Stimulated activated CD4-positive, alpha-beta T cell treated with anti-CD3 and anti-CD28 coated beads, Interleukin-12 subunit alpha, Interleukin-12 subunit beta, amount 100 ng/mL, for 4 hours (primary cell): ENCODE measurements at places on chromosomes 3 and 15.

DNA sequence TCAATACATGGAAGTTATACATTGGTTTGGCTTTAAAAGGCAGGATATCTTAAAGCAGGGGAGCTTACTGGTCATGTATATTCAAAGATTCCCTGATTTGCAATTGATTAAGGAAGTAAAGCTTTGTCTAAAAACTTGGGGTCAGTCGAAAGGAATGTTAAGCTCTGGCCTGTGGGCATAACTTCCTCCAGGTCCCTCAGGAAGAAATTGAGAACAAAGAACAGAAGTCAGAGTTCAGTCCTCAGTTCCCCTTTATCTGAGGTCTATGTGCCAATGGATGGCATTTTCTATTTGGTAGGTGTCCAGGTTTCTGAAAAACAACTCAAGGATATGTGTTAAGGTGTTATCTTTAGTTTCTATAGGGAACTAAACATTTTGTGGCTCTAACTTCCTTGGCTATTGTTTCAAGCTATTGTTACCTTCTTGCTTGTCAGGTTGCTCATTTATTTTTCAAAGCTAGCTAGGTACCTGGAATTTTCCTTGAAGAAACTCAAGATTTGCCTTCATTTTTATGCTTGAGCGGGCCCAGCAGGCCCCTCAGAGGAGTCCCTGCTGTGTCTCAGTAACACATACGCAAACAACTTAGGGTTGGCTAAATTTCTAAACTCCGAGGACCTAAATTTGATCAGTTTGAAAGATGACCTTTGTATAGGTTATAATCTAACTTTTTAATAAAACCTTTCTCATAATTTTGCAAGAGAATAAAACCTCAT lies 135.0 kb upstream of the UBE2E2 start:
- no peak for DNase-seq

- no peak for DNase-seq
Measured at GRCh38 chr15:41923401-41923997, 29.6 kb upstream of the SPTBN5 start.

DNA sequence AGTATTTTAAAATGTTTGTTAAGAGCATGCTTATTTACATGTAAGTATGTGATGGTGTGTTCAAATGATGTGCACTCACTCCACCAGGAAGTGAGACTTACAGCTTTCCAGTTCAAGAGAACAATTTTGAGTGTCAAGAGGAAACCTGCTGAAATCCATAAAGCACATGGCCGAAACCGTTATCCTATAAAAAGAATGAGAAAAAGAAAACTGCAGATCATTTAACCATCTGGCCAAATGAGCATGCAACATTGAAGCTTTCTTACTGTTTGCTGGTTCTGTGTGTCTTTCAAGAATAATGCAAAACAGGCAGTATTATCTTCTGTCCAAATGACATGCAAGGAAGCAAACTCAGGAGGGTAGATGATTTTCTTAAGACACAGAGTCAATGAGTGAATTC lies 26.3 kb downstream of the GABRR3 start:
- no peak for DNase-seq

DNA sequence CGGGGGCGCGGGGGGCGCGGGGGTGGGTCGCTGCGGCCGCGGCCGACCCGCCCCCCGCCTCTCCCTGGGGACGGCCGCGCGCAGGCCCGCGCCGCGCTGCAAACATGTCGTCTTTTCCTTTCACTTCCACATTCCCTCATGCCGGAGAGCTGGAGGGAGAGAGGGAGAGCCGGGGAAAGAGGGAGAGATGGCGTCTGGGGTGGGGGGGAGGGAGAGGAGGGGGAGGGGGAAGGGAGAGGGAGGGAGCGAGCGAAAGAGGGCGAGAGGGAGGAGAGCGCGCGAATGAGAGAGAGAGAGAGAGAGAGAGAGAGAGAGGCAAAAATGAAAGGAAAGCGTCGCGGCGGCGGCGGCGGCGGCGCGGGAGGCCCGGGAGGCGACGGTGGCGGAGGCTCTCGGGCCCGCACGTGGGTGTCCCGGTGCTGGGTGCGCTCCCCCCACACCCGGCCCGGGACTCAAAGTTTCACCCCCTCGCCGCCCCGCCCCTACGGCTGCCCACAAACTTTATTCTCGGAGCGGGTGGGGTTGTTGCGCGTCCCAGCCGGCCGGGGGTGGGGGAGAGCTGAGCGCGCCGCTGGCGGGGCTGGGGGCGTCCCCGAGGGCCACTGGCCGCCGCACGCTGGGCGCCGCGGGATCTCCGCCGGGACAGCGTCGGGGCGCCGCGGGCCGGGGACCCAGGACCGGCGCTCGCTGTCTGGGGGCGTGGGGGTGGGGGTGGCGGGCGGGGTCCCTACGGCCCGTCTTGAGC lies 731 bp downstream of the ZNF710 start:
- DNase-seq, result peak; percentile 67

DNA sequence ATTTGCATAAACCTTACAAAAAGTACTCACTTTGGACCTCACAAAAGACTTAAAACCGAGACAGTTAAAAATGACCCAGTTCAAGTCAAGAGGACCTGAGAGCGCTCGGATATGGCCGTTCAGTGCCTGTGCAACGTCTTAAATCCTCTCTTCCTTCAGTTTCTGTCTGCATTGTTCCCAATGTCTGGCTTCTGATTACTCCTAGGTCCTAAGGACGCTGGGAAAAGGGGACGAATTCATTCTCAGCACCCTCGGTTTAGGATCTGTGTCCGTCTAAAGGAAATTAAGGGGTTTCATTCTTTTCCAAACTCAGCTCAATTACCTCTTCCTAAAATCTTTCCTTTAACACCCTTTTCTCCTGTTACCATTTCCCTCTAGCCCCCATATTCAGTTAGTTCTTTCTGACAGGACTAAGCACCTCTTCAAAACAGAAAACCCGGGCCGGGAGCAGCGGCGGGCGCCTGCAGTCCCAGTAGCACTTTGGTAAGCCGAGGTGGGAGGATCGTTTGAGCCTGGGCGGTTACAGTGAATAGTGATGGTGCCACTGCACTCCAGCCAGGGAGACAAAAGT lies 970 bp downstream of the DPPA4 start:
- no peak for DNase-seq

DNA sequence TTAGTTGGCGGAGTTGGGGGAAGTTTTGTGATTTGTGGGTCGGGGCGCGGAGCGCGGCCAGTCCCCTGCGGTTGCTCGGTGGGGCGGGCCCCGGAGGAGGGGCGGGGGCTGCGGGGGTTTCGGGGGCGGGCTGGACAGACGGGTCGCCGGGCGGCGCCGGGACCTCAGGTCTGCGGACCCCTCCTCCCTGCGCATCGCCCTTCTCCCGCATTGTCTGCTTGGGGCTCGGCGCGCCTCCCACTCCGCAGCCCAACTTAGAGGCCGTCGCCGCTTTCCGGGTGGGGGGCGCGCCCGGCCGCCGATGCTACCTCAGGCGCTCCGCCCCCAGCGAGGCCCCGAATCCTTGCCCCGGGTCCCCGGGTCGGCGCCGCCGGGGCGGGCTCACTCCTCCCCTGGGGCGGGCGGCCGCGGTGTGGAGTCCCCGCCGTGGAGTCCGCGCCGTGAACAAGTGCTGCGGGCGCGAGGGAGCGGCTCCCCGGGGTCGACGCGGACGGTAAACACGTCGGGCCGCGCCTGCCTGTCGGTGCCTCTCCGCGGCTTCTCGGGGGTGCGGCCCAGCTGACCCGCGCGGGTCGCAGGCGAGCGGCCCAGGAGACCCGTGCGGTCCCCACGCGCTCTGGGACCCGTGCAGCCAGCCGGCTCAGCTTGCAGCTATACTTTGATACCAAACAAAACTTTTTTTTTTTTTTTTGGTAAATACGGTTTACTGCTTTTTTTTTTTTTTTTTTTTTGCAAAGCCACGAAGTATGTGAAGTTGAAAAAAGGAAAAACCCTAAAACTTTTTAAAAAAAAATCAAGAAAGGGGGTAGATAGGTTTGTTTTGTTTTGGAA lies 624 bp downstream of the AKAP13 start:
- DNase-seq, result peak; percentile 51

GRCh38 chr3:46979958-46980497 lies 562 bp downstream of the NBEAL2 start:
- DNase-seq, result no peak

- no peak for DNase-seq
Measured at GRCh38 chr3:63832395-63832794, 13.3 kb downstream of the C3orf49 start.

DNA sequence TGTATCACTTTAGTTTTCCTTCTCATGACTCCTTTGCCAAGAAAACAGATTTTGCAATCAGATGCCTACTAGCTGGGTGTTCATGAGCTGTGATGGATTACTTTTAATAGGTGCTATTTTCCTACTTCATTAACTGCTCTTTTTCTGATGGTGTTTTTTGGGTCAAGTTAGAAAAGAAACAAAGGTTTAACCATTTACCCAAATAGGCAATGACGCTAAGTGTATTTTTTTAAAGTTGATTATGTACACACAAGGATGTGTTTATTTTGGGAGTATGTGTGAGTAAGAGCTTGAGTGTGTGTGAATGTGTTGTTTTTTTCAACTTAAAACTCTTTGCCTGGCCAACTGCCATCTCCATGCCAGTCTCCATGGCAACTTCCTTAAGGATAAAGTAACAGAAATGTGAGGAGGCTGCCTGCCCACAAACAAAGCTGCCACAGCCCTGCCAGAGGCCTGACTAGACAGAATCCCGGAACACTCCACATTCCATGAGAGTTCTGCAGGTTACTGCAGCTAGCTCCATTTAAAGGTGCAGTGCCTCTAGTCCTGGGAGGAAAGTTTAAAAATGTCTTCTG lies 215.6 kb upstream of the RBMS3 start:
- no peak for DNase-seq

GRCh38 chr3:194076475-194076874 lies 59.5 kb upstream of the HES1 start:
- no peak for DNase-seq

- DNase-seq, result no peak
Measured at GRCh38 chr3:77524463-77524862, 484.6 kb downstream of the ROBO2 start.

GRCh38 chr3:186461141-186461540 lies 83.0 kb downstream of the CRYGS start:
- DNase-seq, result no peak

DNA sequence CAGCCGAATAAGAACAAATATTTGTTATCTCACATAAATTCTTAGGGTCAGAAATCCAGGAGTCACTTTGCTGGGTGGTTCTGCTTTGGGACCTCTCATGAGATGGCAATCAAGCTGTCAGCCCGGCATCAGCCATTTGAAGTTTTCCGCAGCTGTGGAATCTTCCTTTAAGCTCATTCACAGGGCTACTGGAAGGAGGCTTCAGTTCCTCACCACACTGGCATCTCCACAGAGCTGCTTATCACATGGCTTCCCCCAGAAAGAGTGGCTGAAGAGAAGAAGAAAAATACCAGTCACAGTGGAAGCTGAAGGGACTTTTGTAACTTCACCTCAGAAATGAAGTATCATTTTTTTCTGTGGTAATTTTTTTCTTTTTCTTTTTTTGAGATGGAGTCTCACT lies 267.7 kb downstream of the CHL1 start:
- DNase-seq, result no peak

GRCh38 chr3:64316971-64317370 lies 91.7 kb upstream of the PRICKLE2 start:
- no peak for DNase-seq

GRCh38 chr3:186930641-186931531 lies 560 bp downstream of the ST6GAL1 start:
- DNase-seq, result peak; percentile 52

GRCh38 chr3:144511346-144511745 lies 539.7 kb downstream of the DIPK2A start:
- no peak for DNase-seq

- DNase-seq, result peak; percentile 80
Measured at GRCh38 chr15:79380755-79381497, 51.2 kb upstream of the MINAR1 start.

- no peak for DNase-seq
Measured at GRCh38 chr15:58641660-58642059, 107.8 kb downstream of the ADAM10 start.

DNA sequence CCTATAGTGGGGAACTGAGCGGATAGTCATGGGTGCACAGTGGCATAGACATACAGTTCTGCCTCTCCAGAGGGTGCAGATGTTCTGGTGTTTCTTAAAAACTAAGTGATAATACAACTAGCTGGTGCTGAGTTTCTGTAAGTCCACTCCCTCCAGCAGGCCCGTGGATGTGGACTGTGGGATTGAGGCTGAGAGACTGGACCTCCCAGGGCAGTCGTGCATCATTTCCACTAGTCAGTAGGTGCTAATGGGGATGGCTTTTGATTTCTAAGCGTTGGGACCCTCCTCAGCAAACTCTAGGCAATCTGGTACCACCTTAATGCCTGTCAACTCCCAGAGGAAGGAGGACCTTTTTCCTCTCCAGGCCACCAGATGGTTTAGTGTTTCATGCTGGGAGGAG lies 27.3 kb upstream of the TIMP4 start:
- no peak for DNase-seq

- DNase-seq, result no peak
Measured at GRCh38 chr3:31022716-31023115, 128.3 kb upstream of the GADL1 start.

DNA sequence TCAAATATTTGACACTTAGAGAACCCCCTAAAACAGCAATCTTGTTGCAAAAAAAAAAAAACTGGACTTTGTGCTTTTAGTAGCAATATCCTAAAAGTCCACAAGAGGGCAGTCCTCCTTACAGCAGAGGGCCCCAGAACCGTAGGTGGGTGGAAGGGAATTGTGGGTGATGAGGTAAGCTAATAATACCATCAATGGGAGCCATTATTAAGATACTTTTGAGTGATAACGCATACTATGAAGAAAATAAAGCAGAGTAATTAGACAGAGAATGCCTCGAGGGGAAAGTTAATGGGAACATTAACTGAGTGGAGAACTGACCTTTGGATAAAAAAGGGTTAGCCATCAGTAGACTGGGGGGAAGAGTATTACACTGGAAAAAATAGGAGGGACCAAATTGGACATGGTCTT lies 229.9 kb downstream of the THRB start:
- no peak for DNase-seq
